ENCODE measurements at places on chromosomes 7 and 10. TPM values are rescaled to one million over a fixed set of nuclear protein-coding genes. Genes with fewer than 3 reads are reported as not detected.

The EN2 gene
- not detected for total RNA-seq

The SFTPD gene
- total RNA-seq = not detected

The OIT3 gene
- 0.34 TPM for total RNA-seq

DNA sequence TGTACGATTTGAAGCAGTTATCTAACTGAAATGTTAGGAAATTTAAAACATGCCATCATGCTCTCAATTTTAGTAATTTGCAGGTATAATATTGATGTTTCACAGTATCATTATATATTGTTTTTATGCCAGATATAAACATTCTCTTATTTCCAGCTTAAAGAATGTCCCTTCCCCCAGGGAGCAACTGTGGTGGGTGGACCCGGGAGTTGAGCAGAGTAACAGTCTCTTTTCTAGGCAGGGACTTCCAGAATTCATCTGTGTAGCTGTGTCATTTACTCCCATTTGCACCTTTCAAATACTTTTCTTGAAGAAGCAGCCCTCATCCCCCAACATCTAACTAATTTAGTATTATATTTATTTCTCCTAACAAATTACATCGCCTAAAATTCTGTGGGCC, 9.6 kb downstream of the INPP5F start:
- DNase-seq = no peak
